ENCODE measurements at places on chromosomes 2 and 18. TPM values are rescaled to one million over a fixed set of nuclear protein-coding genes. Genes with fewer than 3 reads are reported as not detected.
A peak's percentile ranks its signal among the peaks of the same experiment; 100 is the strongest.

DNA sequence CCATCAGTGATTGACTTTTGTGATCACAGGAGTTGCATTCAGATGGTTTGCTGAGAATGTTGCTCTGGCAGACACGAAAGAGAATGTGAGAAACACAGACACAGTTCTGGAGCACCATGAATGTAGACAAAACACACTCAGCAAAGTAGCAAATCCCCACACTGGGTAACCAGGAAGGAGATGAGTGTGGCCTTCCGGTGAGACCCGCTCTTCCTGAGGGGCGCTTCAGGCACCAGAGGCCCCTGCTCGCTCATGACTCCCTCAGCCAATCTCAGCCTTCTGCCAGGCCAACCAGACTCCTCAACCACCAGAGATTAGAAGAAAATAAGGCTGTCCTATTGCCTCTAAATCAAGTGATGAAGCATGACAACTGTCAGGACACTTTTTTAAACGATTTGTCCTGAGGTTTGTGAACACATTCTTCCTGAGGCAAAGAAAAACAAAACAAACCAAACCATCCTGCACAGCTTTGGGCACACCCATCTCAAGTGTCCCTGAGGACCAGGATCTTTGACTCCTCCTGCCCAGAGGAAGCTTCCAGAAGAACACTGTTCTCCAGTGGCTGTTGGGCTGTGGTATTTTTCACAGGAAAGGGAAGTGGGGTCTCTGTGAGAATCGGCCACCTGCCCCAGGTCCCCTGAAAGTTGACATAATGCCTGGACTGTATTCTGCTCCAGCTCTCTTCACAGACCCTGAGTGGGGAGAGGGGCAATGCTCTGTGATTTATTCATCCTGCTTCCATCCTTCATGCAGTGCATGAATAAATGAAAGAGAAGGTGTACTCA, 152.8 kb downstream of the BCL11A start:
- DNase-seq, result no peak

GRCh38 chr2:134594399-134594798, 124.4 kb downstream of the TMEM163 start:
- DNase-seq, result no peak

- peak; percentile 34 for DNase-seq
These were observed 30.0 kb upstream of the TWIST2 start for GRCh38 chr2:238817891-238818290.

DNA sequence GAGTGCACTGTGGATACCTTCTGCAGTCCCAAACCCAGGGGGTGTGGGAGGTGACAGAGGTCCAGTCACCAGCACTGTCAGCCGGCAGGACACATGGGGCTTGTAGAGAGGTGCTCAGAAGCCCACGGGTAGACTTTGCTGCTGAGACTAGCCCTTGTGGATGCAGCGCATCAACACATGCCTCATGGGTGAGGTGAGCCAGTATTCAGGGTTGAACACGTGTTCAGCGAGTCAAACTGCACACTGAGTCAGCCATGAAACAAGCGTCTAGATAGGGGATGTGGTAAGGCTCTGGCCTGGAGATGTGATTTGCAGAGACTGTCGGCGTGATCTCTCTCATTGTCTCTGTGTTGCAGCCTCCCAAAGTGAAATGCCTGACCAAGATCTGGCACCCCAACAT, 35.8 kb upstream of the SCLY start:
- DNase-seq, result no peak

GRCh38 chr2:27724905-27725701, 46.4 kb upstream of the MRPL33 start:
- DNase-seq, result no peak

DNA sequence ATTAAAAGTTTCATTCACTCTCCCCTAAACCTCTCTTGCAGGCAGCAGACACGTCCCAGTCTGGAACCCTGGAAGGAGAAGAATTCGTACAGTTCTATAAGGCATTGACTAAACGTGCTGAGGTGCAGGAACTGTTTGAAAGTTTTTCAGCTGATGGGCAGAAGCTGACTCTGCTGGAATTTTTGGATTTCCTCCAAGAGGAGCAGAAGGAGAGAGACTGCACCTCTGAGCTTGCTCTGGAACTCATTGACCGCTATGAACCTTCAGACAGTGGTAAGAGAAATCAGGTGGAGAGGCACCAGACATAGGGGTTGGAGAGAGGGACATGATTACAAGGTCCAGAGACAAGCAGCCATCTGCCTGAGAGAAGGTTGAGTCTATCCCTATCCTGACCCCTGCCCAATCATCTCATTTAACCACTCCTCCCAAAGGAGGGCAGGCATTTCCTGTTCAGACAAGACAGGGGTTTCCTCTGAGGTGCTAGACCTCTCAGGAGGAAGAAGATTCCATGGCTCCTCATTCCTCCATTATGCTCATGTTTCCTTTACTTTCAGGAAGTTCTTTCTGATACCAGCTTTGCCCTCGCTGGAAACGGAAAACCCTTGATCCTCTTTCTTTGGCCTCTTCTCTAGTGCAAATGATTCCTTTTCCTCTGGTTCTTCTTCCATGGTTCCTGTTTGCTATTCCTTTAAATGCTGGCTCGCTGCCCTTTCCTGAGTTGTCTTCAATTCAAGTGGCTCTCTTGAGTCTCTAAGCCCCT, 15.1 kb downstream of the PLCD4 start:
- no peak for DNase-seq

- DNase-seq, result no peak
These were observed 363.7 kb upstream of the CHAC2 start for GRCh38 chr2:53403792-53404413.

GRCh38 chr2:26527726-26528585, 50.0 kb upstream of the OTOF start:
- no peak for DNase-seq

- no peak for DNase-seq
These were observed 134.5 kb upstream of the DDX18 start for GRCh38 chr2:117679952-117680351.

Gene TGFA
- total RNA-seq, result 4.7 TPM

Data from glutamatergic neuron (in vitro differentiated cells).